MM.1S (cell line): ENCODE measurements at places on chromosomes 5 and 9.

DNA sequence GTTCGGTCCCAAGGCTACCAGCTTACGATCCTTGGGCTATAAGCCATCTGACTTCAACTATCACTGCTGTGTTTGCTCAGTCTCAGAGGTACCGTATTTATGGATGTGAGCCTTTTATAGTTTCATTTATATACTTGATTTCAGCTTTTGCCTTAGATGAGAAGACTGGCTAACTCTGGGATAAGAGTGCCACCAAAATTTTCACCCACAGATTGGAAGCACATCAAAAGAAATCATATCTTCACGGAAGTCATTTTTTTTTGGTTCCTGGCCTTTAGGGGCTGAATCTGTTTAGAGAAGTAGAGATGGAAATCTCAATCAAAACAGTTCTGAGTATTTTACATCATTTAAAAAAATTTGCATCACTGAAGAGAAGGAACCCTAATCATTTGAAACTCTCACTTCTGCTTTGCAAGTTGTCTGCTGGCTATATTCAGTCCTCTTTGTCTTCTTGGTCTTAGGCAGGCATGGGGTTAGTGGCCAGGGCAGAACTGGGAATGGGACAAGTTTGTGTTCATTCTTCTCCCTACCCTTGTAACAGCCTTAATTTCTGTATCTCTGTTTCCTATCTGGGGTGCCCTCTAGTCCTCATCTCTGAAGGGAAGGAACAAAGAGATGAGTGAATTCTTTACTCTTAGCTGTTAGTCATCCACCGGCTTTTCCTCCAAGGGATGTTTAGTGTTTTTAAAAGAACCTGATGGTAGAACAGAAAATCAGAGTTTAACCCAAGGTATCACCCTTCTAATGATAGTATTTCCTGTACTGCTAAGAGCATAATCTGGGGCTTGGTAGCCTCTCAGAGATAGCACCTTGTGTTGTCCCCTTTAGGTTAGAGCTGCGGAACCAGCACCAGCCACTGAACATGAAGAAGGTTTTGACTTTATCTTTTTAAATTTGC is 14.1 kb upstream of the TNFAIP8 start:
- DNase-seq: peak; percentile 41

GRCh38 chr5:109744261-109744660 is 54.5 kb downstream of the MAN2A1 start:
- no peak for DNase-seq

DNA sequence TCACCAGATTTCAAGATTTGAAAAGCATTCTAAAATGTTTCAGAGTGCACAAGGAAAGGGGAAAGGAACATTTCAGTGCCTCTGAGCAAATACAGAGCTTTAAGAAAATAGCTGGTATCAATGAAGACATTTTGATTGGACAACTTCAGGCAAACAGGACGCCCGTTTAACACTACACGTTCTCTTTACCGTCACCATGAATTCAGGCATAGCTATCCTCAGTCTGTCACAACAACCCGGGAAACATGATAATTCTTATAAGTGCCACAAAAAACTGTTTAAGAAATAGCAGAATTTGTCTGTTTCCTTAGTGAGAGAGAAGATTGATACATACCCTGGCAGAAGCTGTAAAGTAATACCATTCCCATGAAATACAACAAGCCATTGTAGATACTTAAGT is 392.4 kb upstream of the PDE4D start:
- no peak for DNase-seq

DNA sequence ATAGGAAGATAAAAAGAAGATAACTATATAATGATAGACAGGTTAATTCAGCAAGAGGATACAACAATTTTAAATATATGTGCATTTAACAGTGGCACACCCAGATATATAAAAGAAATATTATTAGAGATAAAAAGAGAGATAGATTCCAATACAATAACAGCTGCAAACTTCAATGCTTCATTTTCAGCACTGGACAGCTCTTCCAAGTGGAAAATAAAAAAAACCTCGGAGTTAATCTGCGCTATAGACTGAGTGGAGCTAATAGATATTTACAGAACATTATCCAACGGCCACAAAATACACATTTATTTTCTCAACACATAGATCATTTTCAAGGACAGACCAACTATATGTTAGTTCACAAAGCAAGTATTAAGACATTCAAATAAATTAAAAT is 1229.5 kb upstream of the CDH6 start:
- DNase-seq: no peak

DNA sequence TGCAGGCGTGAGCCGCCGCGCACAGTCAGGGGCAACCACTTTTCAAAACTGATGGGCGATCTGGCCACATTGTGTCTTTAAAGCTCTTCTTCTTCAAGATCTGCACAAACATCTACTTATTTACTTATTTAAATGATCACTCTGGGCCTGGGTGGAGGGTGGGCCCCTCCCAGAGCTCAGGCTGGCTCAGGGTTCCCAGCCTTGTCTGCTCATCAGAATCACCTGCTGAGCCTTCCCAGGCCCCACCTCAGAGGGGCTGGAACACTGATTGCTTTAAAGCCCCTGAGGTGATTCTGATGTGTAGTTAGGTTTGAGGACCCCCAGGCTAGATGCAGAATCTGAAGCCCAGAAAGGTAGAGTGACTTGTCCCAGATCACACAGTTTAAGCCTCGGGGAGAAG is 45.6 kb upstream of the DMRT1 start:
- no peak for DNase-seq

DNA sequence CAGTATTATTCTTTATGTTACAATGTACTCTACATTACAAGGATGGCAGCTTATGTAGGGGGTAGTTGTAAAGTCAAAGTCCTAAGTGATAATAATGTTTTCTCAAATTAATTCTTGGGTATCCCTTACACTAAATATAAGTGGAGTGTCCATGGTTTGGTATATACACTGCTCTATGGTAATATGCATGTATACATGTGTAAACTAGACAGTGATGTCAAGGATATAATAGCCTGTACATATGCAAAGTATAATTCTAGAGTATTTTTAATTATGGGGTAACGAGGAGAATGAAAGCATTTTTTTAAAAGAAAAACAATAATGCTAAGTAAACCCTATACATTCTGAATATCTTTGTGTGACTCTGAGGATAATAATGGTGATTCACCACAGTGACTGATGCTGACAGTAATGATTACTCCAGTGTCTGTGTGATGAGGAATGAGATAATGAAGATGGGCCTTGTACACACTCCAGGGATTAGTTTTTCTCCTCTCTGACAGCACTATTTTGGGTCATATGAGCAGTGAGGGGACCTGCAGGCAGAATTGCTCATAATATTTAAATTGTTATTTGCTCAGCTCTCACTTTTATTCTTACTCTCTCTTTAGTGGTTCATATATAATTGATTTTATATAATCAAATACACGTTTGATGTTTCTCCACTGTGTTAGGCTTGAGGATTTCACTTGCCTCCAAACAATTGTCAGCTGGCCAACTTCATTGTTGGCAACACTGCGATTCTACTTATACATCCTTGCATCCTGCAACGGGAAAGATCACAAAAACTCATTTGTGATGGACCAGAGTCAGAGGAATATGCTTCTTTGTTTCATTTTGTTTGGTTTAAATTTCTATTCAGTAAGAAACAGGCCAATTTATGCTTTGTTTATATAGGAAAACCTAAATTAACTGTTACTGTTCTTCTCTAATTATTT is 88.2 kb downstream of the NREP start:
- DNase-seq: no peak

DNA sequence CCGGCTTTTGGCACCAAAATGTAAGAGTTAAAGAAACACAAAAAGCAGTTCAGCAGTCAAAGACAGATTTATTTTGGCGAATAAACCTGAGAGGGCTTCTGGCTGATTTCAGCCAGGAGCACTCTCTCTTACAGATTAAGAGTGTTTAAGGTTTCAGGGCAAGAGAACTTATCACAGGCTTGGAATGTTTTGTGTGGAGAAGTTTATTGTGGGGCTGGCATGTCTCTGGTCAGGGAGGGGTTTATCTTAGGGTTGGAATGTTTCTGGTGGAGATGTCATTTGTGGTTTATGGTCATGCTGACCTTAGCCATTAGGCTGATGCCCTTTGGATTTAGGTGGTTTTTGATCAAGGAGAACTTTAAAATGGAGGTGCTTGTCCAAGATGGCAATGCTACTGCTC is 622.3 kb upstream of the PTPRD start:
- DNase-seq: no peak

GRCh38 chr5:159877894-159878448 is 38.3 kb upstream of the ADRA1B start:
- DNase-seq: no peak

- no peak for DNase-seq
Observed at GRCh38 chr5:121963392-121963791, 1.6 kb downstream of the SRFBP1 start.

DNA sequence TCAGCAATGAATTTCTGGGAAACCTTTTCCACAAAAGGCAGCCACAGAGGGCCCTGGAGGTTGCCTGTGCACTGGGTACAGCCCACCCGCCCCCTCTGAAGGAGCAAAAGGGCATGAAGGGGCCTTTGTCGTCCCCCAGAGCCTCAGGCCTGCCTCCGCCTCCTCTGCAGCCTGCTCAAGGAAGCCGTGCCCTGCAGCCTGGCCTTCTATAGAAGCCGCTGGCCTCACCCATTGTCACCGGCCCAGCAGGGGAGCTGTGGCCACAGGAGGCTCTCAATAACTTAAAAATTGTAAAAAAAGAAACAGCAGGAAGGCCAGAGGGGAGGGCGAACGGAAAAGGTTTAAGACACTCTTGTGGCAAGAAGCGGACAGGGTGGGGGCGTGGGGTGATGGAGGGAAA is 213.3 kb downstream of the IRX2 start:
- no peak for DNase-seq

DNA sequence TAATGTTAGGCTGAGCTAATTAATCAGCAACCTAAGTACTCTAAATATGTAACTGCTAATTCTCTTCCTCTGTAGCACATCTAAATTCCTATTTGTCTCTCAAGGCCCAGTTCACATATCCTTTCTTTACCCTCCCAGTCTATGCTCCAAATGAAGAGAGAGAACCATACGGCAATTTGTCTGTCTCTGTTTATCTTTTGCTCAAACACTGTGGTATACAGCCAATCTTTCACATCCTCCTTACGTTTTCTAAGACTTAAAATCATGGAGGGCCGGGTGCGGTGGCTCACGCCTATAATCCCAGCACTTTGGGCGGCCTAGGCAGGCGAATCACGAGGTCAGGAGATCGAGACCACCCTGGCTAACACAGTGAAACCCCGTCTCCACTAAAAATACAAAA is 15.8 kb downstream of the VLDLR start:
- no peak for DNase-seq

GRCh38 chr5:154783774-154784460 is 28.7 kb downstream of the LARP1 start:
- DNase-seq: no peak

GRCh38 chr9:92332577-92333281 is 7.0 kb downstream of the CENPP start:
- DNase-seq: no peak

GRCh38 chr5:4361753-4362152 is 766.1 kb downstream of the IRX1 start:
- no peak for DNase-seq

DNA sequence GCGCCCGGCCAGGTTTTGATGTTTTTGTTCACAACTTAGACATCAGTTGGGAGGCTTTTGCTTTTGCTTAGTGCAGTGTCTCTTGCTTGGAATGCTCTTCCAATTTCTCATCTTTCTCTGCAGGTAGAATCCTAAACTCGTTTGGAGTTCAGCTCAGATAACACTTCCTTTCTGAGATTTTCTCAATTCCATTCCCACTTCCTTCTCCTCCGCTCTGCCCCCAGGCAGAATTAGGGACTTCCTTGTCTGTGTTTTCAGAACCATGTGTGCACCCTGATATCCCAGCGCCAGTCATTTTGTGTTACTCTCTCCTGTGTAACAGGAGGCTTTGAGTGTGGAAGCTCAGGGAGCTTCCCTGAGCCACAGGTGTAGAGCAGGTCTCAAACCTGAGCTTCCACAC is 171.0 kb downstream of the INSYN2B start:
- DNase-seq: no peak

GRCh38 chr5:36198281-36198680 is 43.4 kb downstream of the NADK2 start:
- no peak for DNase-seq

- DNase-seq: peak; percentile 71
Observed at GRCh38 chr5:95392593-95393182, 1.5 kb downstream of the FAM81B start.

- DNase-seq: no peak
Observed at GRCh38 chr5:67453111-67453905, 256.7 kb upstream of the CD180 start.

DNA sequence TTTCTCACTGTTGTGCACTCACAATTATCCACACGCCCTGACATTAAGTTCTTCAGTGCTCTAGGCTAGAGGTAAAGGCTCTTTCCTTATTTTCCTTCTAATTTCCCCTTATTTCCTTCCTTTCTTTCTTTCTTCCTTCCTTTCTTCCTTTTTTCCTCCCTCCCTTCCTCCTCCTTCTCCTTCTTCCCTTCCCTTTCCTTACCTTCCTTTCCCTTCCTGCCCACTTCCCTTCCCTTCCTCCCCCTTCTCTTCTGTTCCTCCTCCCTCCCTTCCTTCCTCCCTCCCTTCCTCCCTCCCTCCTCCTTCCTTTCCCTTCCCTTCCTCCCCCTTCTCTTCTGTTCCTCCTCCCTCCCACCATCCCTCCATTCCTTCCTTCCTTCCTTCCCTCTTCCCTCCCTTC is 317.0 kb upstream of the IRX1 start:
- no peak for DNase-seq

- no peak for DNase-seq
Observed at GRCh38 chr5:162289489-162289888, 221.9 kb downstream of the GABRG2 start.

DNA sequence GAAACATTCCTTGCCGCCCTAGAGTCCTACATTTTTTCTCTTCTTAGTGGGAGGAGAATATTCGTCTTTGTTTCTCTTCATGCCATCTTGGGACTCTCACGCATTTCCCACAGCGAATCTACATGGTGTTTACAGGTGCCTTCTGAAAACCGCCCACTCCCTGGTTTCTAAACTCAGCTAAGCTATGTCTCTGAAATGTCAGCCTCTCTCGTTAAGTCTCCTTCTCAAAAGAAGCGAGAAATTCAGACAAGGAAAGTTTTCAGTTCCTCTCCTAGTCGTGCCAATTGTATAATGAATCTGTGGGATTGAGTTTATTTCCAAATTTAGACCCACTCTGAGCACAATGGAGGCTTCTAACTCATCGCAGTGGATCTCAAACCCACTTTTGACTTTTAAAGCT is 186.8 kb upstream of the NFIB start:
- no peak for DNase-seq

DNA sequence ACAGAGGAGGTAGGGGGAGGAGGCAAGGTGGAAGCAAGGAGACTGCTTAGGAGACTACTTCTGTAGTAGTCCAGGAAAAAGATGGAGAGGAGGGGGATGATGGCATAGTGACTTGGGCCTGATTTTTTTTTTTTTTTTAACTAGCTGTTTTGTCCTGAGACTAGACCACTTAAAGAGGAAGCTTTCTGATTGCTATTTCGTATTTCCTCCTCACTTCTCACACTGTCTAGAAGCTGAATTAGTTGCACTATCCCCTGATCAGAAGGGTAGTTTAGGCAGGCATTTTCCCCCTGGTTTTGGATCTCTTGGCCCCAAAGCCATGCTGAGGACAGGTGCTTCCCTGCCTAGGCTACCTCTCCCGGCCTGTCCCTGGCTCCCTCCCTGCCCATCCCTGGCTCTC is 14.9 kb downstream of the LARP1 start:
- DNase-seq: no peak

GRCh38 chr5:147168578-147169327 is 66.1 kb upstream of the STK32A start:
- DNase-seq: peak; percentile 9
